CD4-positive, alpha-beta T cell treated with Interleukin-12 subunit alpha and Interleukin-12 subunit beta, for 1 hour (primary cell): ENCODE measurements at places on chromosomes 6 and 20.

DNA sequence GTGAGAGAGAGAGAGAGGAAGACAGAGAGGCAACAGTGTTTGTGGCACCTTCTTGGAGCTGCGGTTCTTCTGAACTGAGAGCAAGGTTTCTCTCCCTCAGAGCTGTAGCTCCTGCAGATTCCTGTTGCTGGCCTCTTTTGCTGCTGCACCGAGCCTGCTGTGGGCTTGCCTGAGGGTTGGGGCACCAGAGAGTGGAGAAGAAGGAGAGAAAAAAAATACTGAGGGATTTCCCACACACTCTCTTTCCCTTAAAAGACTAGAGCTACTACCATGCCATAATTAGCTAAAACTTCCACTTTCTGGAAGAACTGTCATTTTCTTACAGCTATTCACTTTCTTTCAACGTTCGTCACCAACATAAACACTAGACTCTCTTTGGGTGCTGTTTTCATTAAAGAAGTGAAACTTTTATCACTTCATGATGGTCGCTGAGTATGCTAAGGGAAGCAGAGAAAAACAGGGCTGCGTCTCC lies 18.2 kb upstream of the ECI2 start:
- DNase-seq: no peak

DNA sequence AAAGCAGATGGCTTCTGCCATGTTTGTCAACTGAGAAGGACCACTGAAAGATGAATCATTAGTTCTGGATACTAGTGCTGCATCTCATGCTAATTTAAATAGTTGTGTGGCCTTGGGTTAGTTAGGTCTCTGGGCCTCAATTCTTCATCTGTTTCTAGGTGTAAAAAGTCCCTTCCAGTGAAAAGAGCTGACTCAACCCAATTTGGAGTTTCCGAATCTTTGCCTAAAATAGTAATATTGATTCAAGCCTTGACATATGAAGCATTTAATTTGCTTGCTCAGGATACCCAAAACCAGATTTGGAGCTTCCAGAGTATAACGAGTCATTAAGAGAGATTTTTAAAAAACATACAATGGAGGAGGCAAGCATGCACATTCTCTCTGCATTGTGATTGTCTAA lies 163.9 kb downstream of the LMBRD1 start:
- no peak for DNase-seq

GRCh38 chr6:134389658-134390057 lies 71.7 kb upstream of the SGK1 start:
- DNase-seq: no peak

- no peak for DNase-seq
These were observed 407.5 kb upstream of the PLCB4 start for GRCh38 chr20:8661229-8661952.

DNA sequence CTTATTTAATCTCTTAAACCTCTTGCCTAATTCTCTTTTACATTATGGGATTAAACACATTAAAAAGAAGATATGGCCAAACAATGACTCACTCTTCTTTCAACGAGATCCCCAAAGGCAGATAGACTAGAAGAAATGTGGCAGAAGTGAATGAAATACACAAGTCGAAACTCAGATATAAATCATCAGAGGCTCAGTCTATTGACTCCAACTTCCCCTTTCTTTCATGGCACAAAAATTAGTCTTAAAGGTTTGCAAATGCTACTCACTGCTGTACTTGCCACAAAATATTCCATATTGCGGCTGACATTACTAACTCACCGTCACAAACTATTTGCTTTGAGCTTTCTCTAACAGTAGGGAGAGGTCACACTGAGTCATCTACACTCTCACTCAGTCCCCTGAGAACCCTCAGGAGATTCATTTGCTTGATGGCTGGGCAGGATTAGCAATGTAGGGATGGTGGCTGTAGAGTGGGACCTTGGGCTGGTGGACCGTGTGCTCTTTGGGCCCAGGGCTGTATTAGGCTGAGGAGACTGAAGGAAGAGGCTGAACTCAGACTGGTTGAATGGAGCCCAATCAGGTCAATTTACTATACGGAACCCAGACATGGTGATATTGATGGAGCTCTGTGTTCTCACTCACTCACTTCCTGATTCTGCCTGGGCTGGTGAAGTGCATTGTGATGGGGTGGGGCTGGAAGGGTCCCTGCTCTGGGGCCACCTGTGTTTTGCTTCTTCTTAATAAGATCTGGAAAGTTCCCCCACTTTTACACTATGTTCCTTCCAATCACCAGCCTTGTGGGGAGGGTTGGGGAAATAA lies 42.8 kb upstream of the UBR2 start:
- no peak for DNase-seq

DNA sequence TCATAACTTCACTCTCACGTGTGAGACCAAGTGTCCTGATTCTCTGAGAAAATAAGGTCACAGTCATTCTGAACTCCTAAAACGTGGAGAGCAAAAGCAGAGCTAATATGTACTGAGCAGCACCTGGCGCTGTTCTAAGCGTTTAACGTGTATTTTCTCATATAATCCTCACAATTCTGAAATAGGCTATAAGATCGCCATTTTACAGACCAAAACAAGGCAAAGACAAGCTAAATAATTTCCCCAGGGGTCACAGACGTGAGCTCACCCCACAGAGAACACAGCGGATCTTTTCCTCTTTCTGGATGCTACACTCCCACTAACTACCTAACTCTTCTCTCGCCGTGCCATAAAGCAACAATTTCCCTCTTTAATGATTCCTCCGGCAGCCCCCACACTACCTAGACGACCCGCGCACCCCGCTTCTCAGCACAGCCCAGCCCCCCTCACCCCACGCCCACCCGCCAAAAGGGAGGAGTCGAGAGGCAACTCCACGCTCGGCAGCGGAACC lies 636 bp downstream of the SUPT3H start:
- DNase-seq: no peak

- DNase-seq: no peak
These were observed 142.9 kb downstream of the TFAP2B start for GRCh38 chr6:50961611-50962010.

GRCh38 chr6:148293181-148293995 lies 49.2 kb upstream of the SASH1 start:
- DNase-seq: no peak

- DNase-seq: no peak
These were observed 262.9 kb upstream of the BTBD3 start for GRCh38 chr20:11654766-11655165.

- DNase-seq: peak; percentile 47
These were observed 4.2 kb downstream of the SCML4 start for GRCh38 chr6:107819964-107820337.

- no peak for DNase-seq
These were observed 32.9 kb downstream of the LCA5 start for GRCh38 chr6:79504372-79504771.

DNA sequence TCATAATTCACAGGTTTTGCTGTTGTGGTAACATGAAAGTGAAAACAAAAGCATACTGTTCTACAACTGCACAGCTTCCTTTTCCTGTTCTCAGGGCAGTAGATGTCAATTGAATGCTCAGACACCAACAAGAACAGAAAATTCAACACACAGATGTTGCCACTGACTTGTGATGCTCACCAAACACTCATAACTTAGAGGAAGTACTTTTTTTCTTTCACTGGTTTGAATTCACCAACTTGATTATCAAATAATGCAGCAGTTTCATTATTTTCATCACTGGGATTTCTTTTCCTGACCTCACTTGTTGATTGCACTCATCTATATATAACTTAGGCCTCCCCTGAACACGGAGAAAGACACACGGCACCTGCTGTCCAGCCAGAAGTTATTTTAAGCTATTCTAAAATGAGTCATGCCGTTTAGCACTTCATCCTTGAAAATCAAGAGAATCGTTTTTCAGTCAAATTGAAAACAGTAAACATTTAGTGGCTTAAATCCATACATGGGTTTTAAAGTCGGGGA lies 949 bp downstream of the TXLNB start:
- DNase-seq: peak; percentile 80

- peak; percentile 26 for DNase-seq
These were observed 59.9 kb downstream of the MACROD2 start for GRCh38 chr20:14055127-14055742.

DNA sequence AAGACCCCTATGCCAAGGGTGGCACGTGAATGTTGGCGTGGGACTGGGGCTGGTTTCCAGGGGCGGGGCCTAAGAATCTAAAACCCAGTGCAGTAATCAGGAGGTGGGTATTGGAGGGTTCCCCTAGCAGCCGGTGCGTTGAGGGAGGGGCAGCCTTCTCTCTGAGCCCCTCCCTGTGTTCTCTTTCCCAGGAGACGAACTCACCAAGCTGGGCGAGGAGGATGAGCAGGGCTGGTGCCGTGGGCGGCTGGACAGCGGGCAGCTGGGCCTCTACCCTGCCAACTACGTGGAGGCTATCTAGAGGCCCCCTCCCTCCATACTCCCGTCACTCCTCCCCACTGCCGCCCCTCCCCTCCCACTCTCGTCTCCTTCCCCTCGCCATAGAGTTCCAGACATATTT lies 23.9 kb downstream of the SPDEF start:
- no peak for DNase-seq

GRCh38 chr20:16708602-16709001 lies 21.2 kb upstream of the SNRPB2 start:
- no peak for DNase-seq

GRCh38 chr20:21303872-21304586 lies 898 bp downstream of the XRN2 start:
- DNase-seq: no peak
